Activated T-cell treated with anti-CD3 and anti-CD28 coated beads for 1 hour (primary cell): ENCODE measurements at places on chromosomes 1 and 21.

GRCh38 chr1:20382711-20383110 lies 92.0 kb downstream of the VWA5B1 start:
- DNase-seq: no peak

DNA sequence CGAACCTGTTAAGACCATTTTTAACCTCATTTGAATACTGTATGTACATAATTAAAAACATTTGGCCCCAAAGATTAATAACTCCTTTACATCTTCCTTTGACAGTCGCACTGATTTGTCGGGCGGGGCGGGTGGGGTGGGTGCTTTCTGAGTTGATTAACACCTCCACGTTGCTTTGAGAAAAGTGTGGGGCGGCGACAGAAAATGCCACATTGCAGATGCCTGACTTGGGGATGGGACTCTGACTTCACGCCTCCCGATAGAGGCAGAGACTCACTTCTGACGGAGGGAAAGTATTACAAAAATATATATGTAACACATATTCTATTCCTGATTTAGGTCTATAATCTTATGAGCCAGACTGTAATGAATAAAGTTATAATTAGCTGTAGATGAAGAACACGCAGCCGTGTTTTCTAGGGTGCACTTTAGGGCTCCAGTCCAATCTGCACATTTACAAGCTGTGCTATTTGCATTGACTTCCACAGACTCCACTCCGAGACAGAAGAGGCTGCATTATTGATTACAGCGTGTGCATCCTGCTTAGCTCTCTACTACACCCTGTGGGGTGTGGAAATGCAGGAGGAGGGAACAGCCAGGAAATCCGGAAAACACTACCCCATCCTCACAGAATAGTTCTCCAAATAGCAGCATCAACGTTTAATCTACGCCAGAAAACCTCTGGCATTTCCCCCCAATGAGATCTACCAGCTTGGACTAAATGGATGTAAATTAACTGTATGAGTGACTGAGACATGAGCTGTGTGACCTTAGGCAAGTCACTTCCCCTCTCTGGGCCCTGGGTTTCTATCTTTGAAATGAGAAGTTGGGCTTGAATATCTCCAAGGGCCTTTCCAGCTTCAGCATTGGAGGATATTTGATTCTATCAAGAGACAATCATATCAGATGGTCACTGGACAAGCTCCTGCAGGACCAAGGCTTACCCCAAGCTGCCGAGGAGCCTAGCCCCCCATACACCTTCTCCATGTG lies 308.0 kb downstream of the RRAGC start:
- DNase-seq: no peak

DNA sequence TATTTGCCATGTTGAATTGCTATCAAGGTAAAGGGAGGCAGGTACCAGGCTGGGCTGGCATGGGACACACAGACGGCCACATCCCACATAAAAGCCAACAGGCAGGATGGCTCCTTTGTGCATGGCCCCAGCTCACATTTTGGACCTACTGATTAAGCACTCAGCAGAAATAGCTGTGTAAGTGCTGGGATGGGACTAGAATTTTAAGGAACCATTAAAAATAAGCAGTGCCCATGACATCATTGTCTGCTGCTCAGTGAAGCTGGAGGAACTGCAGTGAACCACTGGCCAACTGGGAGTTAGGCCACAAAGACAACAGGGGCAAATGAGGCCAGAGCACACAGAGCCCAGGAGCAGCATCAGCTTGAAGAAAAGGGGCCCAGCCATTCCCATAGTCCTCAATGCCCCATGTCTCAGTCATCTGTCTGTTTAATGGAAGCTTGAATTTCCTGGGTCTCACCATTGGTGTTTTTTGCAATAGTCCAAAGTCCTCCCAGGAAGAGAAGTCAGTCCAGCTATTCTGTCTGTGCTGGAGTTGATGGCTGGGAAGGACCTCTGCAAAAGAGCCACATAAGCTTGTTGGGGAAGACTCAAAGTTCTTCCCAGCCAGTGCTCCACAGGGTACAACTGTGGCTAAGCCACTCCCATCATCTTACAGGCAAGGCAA lies 45.3 kb upstream of the TNR start:
- no peak for DNase-seq

DNA sequence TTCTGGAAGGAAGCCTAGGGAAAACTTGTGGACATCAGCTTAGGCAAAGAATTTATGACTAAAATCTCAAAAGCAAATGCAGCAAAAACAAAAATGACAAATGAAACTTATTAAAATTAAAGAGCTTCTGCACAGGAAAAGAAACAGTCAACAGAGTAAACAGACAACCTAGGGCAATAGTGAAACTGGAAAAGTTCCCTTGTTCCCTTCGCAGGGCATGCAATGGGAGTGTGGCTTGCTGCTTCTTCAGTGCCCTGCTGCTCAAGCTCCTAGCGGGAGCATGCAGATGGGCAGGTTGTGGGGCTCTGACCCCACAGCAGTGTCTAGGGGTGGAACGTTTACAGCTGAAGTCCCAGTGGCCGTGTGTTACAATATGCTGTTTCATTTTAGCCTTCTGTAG lies 1797.4 kb downstream of the NCAM2 start:
- no peak for DNase-seq

DNA sequence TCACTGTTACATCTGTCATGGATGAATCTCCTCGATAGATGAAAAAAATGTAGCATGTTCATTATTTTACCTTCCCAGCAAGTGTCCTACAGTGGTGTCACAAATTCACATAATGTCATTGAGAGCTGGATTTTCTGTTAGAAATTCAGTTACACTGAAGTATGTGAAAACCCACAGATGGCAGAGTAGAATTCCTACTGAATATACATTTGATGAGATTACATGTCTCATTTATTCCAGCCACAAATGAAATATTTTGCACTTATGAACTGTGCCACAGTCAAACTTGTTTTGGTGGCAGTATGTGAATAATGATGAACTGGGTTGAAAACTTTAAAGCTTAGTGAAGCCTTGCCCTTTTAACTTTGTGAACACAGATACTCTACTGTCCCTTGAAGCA lies 301.9 kb upstream of the DPYD start:
- DNase-seq: no peak

DNA sequence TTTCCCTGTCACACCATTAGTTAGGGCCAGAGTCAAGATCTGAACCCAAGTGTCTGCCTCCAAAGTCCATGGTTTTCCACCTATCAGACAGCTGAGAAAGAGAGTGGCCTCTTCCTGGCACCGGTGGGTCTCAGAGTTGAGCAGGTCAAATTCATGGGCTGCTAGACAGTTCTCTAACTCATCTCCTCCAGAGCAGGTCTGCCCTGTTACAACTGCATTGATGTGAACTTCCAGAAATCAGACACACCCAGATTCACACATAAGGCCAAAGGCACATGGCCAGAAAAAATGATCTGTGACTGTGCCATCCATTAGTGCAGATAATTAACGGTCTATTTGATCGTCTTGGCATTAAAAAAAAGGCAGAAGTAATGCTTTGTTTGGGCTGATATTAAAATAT lies 17.5 kb downstream of the SMIM12 start:
- DNase-seq: no peak

DNA sequence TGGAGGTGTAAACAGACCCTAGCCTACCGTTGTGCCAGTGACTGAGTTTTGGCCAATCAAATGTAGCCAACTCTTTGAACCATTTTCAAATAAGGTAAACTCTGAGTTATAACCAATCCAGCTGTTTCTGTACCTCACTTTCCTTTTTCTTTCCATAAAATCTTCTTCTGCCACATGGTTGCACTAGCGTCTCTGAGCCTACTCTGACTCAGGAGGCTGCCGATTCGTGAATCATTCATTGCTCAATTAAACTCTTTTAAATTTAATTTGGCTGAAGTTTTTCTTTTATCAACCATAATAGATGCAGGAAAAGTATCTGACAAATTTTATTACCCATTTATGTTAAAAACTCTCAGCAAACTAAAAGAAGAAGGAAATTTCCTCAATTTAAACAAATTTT lies 111.5 kb upstream of the LYPLAL1 start:
- DNase-seq: no peak

- no peak for DNase-seq
These were observed 7.3 kb downstream of the RNU5D-1 start for GRCh38 chr1:44723496-44724295.

GRCh38 chr1:9910423-9911178 lies 532 bp upstream of the CTNNBIP1 start:
- DNase-seq: peak; percentile 100

DNA sequence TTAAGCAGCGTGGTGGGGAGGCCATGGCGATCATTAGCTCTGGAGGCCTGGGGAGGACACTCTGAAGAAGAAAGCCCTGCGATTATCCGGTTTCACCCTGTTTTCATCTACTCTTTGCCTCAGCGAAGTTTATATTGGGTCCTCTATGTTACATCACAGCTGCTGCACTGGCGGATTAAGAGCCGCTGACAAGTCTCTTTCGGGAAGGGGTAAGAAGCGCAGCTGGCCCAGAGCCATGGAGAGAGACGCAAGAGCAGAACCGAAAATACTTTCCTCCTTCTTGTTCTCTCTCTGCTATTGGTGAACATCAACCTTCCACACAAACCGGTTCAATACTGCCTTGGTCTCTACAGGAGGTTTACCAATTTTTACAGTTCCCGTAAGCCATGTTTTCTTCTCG lies 291.5 kb downstream of the FAM72C start:
- DNase-seq: no peak

GRCh38 chr1:178934546-178934945 lies 63.7 kb upstream of the ANGPTL1 start:
- no peak for DNase-seq

GRCh38 chr1:204358605-204359004 lies 1.1 kb downstream of the PLEKHA6 start:
- DNase-seq: no peak

- no peak for DNase-seq
These were observed 35.5 kb upstream of the PTPRF start for GRCh38 chr1:43495204-43495603.

- no peak for DNase-seq
These were observed 61.9 kb downstream of the CAPN2 start for GRCh38 chr1:223774134-223774814.

- no peak for DNase-seq
These were observed 286.5 kb downstream of the NFIA start for GRCh38 chr1:61368876-61369275.

- no peak for DNase-seq
These were observed 24.5 kb upstream of the PKP1 start for GRCh38 chr1:201258763-201259230.

- no peak for DNase-seq
These were observed 269.0 kb downstream of the LTN1 start for GRCh38 chr21:28723646-28724045.

- DNase-seq: no peak
These were observed 519.2 kb upstream of the ZP4 start for GRCh38 chr1:238409932-238410331.

GRCh38 chr1:214831956-214832355 lies 229.0 kb downstream of the CENPF start:
- DNase-seq: no peak

DNA sequence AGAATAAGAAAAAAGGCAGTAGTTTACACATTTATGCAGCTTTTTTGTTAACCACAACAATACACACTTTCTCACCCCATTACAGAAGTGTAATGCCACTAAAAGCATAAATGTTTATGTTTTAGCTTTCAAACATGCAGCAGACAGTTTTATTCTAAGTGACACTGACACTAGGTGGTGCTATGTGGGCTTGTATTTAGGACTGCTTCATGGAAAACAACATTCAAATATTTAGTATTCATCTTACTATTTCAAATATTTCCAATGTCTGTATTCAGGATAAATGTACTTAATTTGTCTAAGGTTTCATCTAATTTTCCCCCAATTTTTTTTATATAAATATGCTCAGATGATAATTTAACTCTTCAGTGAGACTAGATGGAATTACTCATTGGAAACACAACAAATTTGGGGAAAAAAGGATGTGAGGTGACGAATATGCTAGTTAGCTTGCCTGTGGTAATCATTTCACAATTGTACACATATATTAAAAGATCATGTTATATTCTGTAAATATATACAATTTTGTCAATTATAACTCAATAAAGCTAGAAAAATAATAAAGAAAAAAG lies 71.4 kb downstream of the USP1 start:
- no peak for DNase-seq
